Bone marrow (tissue), 2 donors: ENCODE measurements at places on chromosomes 6 and 20.
A peak's percentile ranks its signal among the peaks of the same experiment; 100 is the strongest.

GRCh38 chr6:87543696-87544473 is 45.9 kb downstream of the RARS2 start:
- no peak for DNase-seq

DNA sequence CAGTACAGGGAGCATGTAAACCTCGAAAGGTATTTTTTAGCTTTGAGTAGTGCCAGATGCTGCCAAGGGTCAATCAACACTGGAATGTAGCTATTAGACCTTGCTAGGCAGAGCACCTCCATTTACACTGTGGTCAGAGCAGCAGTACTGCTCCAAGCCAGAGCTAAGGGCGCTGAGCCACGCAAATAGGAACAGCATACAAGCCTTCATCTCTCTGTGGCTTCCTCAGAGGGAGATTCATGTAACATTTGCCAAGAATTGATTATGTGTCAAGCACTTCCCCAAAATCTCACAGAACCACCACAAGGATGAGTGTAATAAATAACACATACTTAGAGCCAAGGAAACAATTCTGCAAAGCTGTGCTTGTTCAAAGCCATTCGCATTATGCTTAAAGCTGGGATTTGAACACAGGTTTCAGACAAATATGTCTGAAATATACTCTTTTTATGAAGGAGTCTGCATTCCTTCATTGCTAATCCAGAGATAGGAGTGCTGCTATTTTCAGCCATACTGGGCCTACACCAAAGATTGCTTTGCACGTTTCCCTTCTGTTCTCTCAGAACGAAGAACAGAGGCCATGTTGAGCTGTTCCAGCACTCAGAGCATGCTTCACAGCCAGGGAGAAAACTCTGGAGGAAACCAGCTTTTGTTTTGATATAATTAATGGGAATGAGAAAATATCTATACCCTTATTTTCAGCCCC is 97.7 kb downstream of the SLC16A10 start:
- DNase-seq: no peak

GRCh38 chr6:144219056-144219685 is 66.0 kb upstream of the UTRN start:
- peak; percentile 34 for DNase-seq

DNA sequence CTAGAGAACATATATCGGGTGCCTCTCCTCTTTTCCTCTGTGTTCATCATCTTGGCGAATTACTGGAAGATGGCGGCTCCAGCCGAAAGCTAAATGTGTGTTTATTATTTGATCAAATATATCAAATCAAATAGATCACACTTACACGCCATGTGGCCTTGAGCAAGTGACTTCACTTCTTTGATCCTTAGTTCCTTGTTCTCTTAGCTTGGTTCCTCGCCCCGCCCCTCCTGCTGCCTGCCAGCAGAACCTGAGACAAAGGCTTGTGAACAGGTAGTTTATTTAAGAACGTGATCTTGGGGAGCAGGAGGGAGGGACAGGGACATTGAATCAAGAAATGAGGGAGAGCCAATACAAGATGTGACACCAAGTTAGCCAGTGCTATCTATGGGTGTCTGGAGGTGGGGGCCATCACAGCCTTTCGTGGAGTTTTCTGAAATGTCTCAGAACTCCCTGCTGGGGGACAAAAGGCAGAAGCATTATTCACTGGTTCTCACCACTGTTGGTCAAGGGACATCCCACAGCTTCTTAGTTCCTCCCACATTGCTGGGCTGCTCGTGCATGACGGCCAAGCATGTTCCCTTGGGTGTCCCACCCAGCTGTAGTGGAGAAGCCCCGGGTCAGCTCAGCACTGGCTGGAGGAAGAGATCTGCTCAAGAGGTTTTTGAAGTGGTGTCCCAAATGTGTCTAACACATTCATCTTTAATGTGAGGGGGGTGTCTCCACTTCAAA is 44.9 kb upstream of the RNF24 start:
- no peak for DNase-seq

DNA sequence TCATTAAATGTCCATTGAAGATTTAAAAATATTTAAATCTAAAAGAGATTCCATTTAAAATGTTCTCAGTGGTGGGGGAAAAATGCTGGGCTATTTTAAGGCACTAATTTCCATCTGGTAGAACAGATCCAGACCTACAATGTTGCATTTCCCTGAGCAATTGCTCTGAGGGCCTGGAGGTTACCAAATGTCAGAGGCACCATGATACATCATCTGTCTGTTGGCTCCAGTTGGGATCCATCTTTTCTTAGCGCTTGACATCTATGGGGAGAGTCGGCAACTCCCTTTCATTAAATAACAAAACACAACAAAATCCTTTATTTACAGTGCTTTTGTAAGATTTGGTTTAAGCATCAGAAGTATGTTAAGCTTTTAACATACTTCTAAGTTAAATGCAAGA is 224.5 kb downstream of the FOXC1 start:
- DNase-seq: no peak

DNA sequence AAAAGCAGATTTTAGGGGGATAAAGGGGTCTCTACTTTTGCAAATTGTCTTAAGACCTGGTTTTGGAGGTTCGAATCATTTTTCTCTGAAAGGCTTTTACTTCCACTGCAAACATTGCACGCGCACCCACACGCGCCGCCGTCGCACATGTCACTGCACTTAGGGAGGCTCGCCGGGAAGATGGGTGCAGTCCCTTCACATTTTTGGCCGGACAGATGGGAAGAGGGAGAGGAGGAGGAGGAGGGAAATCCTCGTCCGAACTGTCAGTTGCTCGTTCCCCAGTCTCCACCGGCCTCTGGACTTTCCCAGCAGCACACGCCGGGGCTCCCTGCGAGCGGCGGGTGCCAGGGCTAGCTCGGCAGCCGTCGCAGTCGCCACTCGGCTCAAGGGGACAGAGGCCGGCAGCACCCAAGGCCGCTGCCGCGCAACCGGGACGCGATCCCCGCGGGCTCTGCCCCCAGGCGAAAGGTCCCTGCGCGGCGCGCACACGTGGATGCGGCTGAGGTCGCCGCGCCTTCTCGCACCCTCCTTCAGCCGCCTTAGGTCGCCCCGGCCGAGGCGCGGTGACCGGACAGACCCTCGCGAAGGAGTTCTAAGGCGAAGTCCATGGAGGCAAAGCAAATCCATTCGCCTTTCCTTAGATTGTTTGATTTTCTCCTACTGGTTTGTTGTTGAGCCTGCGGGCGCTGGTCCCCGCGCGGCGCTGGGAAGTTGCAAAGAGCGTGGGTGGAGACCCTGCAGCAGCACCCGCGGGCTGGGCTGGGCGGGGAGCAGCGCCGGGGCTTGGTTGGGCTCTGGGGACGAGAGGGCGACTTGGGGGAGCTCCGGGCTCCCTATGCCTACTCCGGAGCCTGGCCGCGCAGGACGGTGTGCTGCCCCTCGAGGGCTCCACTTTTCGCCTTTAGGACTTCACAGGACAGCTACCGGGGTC is 1.2 kb downstream of the MYB start:
- DNase-seq: no peak

DNA sequence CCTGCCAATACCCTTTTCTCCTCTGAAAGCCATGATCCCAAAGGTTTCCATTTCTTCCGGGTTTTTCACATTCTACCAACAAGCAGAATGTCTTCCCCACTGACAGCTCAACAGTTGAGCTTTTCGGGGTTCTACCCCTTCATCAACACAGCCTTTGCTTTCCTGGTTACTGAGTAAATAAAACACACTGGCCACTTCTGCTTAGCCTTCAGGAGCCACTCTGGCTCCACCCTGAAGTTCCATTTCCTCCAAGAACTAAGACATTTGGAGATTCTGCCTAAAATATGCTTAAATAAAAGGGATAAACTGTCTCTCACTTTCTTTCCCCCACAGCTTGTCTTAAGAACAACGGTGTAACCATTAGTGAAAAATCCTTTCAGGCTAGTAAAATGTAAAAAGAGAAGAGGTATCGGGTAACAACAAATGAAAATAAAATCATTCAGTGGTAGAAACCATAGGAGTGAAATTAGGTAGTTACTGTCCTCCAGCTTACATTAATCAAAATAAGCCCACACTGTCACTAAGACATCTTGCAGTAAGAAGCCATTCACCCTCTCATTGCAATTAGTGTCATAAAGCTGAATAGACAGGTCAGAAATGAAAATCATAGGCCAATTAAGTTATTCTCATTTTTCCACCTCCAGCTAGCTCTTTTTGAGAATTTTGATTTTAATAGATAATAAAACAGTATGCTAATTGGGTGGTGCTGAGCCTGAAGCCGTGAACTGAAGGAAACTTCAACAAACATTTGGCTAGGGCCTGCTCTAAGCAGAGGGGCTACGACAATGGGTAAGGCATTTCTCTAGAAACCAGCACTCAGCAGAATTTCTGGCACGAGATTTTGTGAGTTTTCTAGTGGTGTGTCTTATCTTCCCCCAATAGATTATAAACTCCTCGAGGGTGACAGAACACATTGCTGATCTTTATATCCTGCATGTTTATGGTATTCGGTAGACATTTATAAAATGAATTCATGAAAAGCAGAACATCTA is 194.2 kb downstream of the KHDC1L start:
- no peak for DNase-seq

- no peak for DNase-seq
Measured at GRCh38 chr6:147741389-147741788, 232.9 kb downstream of the SAMD5 start.

DNA sequence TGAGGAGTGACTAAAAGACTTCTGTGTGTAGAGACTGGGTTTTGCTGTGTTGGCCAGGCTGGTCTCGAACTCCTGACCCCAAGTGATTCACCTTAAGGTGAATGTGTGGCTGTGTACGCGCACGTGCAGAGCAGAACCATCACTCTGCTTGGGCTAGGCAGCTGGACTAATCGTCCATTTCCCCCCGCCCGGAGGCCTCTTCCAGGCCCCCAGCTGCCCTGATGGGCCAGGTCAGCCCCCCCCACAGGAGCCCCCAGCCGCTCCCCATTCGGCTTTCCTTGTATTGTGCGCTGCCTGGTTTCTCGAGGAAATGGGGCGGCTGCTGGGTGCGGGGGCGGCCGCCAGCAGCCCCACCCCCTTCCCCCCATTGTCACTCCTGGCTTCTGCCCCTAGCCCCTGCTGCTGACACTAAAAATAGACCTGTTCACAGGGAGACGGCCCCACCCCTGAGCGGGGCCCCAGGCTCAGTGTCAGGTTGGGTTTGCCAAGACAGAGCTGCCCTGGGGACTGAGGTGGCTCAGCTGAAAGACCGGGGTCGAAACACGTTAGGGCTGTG is 24.6 kb upstream of the CSNK2A1 start:
- DNase-seq: no peak

DNA sequence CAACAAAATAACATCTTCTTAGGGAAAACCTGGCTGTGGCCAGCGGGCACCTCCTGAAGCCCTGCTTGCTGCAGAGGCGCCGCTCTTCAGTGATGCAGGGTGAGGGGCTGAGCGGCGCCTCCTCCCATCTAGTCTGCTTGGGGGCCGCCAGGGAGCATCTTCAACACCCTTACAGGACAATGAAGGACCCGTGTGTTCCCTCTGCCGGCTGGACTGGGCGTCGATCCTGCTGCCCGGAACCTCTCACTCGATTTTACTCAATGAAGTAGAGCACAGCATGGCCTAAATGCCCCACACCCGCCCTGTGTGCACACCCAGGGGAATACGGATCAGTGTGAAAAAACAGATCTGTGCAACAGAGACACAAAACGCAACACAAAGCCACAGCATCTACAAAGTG is 28.5 kb upstream of the MPC1 start:
- no peak for DNase-seq

GRCh38 chr20:35166242-35166830 is 5.5 kb upstream of the PROCR start:
- DNase-seq: no peak

DNA sequence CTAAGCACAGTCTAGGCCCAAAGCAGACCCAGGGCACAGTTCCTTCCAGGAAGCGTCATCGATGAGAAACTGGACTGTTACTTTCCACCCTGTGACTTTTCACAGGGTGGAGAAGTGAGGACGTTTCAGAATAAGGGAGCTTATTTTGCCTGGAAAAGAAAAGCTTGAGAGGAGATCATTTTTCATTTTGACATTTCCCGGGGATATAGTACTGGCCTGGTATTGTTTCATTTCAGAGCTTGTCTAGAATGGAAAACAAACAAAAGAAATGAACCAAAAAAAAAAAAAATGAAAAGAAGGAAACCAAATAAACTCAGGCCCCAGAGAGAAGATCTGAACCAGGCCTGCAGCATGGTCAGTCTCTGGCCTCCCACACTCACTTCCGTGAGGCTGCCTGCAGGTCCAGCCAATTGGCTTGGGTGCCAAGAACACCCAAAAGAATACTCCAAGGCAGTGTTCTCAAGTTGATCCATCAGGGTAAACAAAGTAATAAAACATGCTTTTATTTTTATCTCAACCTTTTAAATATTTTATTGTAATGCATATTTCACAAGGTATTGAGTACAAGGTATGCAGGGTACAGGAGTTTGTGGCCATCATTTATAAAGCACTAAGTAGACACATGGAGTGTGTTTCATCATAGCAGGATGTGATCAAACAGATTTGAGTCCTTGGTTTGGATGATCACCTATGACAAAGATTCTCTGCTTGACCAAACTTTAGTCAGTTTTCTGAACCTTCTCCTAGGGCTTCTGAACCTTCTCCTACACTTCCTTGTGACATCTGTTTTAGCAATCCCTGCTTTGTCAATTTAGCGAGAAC is 176.9 kb upstream of the GGTLC1 start:
- no peak for DNase-seq

GRCh38 chr20:53617791-53618489 is 24.3 kb upstream of the ZNF217 start:
- DNase-seq: no peak

DNA sequence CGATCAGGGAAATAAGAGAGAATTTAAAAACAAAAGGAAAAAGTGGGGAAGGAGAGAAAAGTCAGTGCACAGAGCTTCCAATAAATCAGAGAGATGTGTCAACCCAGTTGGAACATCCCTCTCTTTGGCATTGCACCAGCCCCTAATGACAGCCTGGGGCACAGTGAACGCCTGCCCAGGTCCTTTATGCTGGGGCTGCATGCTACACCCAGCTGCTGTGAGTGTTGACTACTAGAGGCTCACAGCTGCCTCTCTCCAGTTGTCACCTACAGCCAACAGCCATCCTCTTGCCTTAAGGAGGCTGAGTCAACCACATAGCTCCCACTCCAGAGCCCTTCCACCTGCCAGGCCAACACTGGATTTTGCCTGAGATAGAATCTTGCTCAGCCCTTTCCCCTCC is 19.0 kb downstream of the OR2H2 start:
- no peak for DNase-seq

GRCh38 chr6:154878871-154879491 is 116.1 kb upstream of the TIAM2 start:
- DNase-seq: no peak

GRCh38 chr6:129130959-129131681 is 248.2 kb downstream of the LAMA2 start:
- DNase-seq: no peak

DNA sequence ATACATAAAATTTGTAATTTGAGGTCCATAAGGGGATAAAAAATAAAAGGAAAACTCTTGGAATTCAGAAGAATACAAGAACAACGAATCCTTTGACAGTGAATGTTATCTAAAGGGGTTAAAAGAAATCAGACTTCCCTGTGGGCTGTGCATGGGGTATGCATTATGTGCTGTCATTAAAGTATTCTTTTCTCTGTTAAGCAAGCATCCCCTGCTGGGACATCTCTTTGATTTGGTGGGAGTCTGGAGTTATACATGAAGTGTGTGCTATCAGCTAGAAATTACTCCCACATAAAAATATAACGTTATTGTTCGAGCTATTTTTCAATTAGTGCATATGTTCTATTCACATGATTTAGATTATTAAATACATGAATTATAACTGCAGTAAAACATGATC is 195.2 kb downstream of the CENPW start:
- DNase-seq: no peak

- DNase-seq: no peak
Measured at GRCh38 chr20:35641743-35642142, 23.0 kb downstream of the CPNE1 start.

- no peak for DNase-seq
Measured at GRCh38 chr6:150177259-150177951, 34.6 kb downstream of the PPP1R14C start.
